SJSA1 (cell line): ENCODE measurements at places on chromosomes 3 and 15. TPM values are rescaled to one million over a fixed set of nuclear protein-coding genes. Genes with fewer than 3 reads are reported as not detected.

GRCh38 chr3:183591881-183592521, 36.5 kb upstream of the KLHL6 start:
- no peak for DNase-seq

DNA sequence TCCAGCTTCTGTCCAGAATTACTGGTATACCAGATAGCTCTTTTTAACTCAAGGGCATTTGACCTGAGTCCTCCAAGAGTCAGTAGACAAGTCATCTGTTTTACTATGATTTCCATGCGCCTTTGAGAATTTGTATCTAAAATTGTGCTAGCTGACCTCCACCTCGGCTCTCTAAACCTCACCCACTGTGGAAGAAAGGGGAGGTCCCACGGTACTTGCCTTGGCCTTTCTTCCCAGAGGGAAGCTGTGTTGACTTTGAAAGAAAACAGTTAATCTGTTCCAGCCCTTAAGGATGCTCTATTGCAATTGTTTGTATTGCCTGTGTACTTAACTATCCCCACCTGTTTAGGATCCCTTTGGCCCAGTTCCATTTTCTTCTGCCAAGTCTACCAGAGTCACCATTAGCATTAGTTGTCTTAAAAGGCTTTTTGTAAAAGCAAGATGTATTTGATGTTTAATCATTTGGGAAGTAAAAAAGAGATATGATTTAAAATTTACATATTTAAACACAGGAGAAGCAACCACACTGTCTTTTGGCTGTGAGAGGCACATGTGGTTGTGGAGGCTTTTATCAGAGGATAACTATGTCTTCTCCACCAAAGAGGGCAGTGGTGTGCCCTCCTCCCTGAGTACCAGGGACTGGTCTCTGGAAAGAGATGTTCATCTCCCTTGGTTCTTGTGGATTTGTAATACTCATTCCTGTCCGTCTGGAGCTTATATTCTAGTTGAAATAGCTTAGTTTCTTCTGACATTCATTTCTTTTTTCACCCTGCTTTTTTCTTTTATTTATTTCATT, 88.8 kb downstream of the CRTC3 start:
- no peak for DNase-seq

- DNase-seq: no peak
These were observed 16.0 kb downstream of the TRAIP start for GRCh38 chr3:49840388-49840787.

GRCh38 chr3:73695841-73696240, 71.1 kb upstream of the PDZRN3 start:
- no peak for DNase-seq

- no peak for DNase-seq
These were observed 973.6 kb downstream of the EPHA3 start for GRCh38 chr3:90080988-90081387.

GRCh38 chr15:28960979-28961378, 75.2 kb downstream of the APBA2 start:
- DNase-seq: peak; percentile 66

DNA sequence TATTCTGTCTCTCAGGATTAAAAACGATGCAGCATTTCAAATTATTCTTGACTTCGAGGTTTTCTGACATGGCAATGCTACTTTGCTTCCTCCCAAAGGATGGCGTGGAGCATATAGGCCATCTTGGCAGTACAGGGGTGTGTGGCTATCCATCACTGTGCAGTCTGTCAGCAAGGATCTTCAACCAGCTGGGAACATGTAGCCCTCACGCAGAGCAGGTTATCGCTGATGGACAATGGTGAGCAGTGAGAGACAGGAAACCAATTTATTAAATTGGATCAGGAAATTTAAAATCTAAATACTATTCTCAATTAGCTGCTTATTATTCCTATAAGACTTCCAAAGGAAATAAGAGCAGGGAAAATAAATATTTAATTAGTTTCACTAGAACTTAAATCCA, 615.3 kb downstream of the OTOL1 start:
- no peak for DNase-seq

GRCh38 chr3:58261954-58262666, 24.5 kb downstream of the ABHD6 start:
- DNase-seq: no peak

DNA sequence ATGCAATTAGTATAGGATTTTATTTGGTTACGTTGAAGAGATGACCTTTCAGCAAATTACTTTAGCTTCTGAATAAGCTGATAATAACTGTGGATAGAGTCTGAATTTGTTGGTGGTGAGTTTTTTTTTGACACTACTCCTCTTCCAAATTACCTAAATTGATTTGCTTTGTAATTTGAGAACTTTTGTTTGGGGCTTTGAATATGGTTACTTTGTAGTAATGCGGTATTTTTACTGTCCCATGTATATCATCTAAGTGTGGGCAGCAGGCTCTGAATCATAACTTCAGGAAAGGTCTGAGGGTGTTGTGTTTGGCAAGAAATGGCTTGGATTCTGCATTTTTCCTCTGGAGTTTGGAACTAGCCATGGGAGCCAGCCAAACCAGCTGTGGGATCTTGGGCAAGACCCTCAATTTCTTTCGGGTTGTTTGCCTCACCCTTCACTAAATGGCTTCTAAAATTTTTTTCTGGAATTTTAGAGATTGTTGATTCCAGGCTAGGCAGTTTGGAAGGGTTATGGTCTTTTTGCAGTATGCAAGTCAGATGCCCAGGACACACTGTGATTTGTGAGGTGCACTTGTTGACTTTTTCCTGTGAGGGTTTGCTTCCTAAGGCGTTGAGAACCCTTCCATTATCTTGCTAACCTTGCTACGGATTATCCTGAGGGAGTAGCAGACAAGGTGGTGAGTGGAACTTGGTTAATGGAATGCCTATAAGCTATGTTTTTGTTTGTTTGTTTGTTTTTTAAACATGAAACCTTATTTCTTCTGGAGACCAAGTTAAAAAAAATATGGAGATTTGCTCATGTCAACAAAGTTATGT, 10.4 kb downstream of the PTPRG start:
- DNase-seq: no peak

- no peak for DNase-seq
These were observed 241.4 kb downstream of the EDEM1 start for GRCh38 chr3:5428607-5429516.

GRCh38 chr15:62482785-62483429, 317.8 kb upstream of the C2CD4B start:
- DNase-seq: no peak

DNA sequence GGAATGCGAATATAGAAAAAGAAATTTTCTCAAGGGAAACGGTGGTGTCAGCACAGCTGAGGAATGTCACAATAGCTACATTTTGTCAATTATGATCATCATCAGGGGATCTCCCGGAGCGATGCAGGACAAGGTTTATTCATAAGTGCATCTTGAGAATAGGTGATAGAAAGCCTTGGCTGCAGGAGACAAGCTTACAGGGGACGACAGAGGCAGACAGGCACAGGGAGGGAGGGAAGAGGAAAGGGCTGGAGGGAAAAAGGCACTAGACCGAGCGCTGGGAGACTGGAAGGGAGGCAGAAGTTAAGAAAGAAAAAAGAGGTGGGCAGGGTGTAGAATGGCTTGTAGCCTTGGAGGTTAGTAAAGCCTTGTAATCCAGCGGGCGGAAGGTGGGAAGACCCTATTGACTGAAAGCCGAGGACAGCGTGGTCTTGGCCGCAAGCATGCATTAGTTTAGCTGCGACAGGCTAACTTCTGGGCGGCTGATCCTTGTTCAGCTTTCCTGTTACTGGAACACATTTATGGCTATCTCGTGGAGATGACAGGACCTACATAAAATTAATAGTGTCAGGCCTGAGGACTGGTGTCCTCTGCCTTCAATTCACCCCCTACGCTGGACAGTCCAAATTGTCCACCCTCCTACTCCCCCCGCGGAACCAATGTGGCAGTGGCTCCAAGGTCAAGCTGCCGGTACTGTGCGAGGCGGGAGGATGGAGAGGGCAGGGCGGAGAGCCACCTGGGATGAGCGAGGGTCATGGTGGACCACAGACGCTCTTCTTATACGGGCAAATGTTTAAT, 1.4 kb upstream of the NECTIN3 start:
- DNase-seq: peak; percentile 28

DNA sequence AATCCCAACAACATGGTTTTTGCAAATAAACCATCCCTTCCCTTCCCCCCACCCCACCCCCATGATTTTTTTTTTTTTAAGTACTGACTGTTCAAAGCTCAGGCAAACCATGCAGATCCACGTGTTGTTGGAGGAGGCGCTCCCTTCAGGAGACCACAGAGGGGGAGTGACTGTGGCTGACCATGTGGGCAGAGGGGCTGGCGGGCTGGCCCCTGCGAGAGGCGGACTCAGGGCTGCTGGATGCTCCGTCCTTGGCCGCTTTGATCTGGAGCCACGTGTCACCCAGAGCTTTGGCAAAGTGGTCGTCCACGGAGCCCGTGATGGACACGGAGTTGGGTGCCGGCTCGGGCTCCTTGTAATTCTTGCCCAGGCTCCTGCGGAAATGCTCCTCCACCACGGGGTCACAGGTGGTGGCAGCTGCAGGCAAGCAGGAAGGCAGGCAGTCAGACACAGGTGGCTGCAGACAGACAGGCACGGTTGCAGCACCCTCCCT, 85.3 kb downstream of the VGLL4 start:
- DNase-seq: no peak

- DNase-seq: no peak
These were observed 577.5 kb upstream of the CBLB start for GRCh38 chr3:106446271-106446670.

DNA sequence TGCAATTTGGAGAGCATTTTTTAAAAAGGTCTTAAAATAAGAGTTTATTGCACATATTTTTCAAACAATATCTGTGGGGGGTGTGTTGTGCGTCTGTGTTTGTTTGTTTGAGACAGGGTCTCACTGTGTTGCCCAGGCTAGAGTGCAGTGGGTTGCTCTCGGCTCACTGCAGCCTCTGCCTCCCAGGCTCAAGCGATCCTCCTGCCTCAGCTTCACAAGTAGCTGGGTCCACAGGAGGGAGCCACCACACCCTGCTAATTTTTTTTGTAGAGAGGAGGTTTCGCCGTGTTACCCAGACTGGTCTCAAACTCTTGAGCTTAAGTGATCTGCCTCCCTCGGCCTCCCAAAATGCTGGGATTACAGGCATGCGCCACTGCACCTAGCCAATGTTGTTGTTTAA, 2.7 kb downstream of the MLF1 start:
- no peak for DNase-seq

DNA sequence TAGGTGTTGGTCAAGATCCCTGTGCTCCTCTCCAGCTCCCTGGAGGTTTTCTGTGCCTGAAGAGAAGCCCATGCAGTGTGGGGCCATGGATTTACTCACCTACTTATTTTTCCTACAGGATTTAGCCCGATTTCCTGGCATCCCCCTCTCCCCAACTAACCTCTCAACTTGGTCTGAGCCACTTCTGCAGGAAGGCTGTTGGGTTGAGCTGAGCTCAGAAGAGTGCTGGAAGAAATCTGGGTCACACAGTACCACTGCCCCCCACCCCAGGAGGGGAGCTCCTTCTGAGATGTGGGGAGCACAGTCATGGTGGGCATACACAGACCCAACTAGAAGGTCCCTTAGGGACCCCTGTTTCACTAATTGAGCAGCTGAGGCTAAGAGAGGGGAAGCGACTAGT, 34.4 kb upstream of the SLCO2A1 start:
- no peak for DNase-seq

GRCh38 chr3:54988302-54988837, 60.5 kb upstream of the LRTM1 start:
- DNase-seq: no peak

- DNase-seq: no peak
These were observed 68.0 kb downstream of the ATP11B start for GRCh38 chr3:182861348-182861747.

DNA sequence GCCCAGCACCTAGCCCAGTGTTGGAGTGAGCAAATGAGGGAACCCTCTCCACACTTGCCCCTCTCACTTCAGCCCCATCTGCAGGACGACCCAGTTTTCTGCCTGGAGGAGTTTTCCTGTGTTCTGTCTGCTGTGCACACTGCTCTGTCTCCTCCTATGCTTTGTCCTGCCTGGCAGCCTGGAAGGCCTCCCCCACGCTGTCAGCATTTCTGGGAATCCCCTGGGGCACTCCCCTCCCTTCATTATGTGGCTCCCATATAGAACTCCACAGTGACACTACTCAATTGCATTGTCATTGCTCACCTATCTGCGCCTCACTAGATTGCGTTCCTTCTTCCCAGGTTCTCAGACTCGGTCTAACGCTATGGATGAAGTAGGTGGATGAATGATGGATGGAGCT, 13.9 kb downstream of the CLSTN2 start:
- DNase-seq: no peak

GRCh38 chr3:170196833-170197232, 15.3 kb upstream of the PHC3 start:
- no peak for DNase-seq

DNA sequence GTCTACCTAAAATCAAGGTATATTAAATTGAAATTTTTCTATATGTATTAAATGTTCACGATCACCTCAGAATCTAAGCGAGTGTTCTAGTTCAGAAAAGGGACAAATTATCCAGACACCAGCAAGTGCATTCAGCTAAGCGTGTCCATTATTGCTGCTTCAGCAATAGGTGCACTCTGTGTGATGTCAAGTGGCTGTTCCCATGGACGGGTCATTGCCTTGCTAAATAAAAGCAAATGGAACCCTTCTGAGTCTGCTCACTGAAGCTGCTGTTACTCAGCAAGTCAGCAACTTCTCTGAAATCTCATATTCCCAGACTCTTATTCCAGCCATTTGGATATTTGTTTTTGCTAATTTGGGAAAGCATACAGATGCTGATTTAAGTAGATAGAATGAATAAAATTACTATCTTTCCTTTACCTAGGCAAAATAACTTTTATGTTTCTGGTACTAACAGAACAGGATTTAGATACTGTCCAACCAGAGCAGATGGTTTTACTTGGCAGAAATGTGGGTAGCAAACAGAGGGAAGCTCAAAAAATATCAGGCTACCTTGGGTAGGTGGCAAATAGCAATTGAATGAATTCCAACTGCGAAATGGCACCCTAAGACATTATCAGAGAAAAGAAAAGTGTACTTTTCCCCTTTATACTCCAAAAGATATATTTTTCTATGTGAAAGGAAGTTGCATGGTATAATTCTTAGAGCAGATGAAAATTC, 407.0 kb downstream of the GAP43 start:
- DNase-seq: no peak

GRCh38 chr3:67616046-67616445, 38.4 kb downstream of the SUCLG2 start:
- DNase-seq: no peak

- DNase-seq: no peak
These were observed 108.3 kb downstream of the OCA2 start for GRCh38 chr15:27990521-27991515.

- no peak for DNase-seq
These were observed 283.9 kb upstream of the CTNNB1 start for GRCh38 chr3:40915346-40915865.

Gene TERC
- 50.9 and 61.5 TPM in 2 replicates for total RNA-seq

Gene HRG
- total RNA-seq: not detected in 2 replicates

Gene MBD4
- 15.2 and 23.6 TPM in 2 replicates for total RNA-seq

Gene GP5
- total RNA-seq: not detected in 2 replicates

Gene OXSR1
- total RNA-seq: 30.1 and 37.3 TPM in 2 replicates

Gene SNX22
- 0.05 TPM in 1 of 2 replicates, not detected in the other for total RNA-seq

Gene GOLGA8S
- 0.05 TPM in 1 of 2 replicates, not detected in the other for total RNA-seq

Gene CA12
- total RNA-seq: 3.7 and 5.6 TPM in 2 replicates

Gene GOLIM4
- 55.9 and 77.8 TPM in 2 replicates for total RNA-seq

Gene IQCF5
- not detected in 2 replicates for total RNA-seq

Gene U2SURP
- 76.0 and 88.2 TPM in 2 replicates for total RNA-seq

Gene ADAMTS17
- total RNA-seq: 0.32 and 0.50 TPM in 2 replicates
